Thoracic aorta (tissue), 2 donors: ENCODE measurements at places on chromosomes 1 and 21. TPM values are rescaled to one million over a fixed set of nuclear protein-coding genes. Genes with fewer than 3 reads are reported as not detected.

Gene SLC44A3
- 3.7 TPM for total RNA-seq

- DNase-seq, result no peak
Measured at GRCh38 chr1:247079141-247079874, 697 bp upstream of the ZNF670 start.

Gene KRTAP19-1
- not detected for total RNA-seq

DNA sequence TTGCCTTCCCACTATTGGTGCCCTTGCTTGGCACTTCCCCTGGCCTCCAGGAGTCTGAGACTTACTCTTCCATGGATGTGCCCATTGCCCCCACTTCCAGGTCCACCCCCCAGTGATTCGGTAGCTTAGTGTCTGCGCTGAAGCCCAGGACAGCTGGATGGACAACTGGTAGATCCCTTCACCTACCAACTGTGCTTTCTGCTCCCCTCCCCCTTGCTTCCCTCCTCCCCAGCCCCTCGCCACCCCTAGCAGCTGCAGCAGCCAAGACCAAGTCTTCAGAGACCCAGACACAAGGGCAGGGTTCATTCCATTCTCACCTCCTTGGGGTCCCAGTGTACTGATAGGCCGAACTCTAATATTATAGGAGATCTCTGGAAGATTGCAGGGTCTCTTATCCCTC lies 6.9 kb downstream of the LMNA start:
- no peak for DNase-seq

Gene PADI1
- 1.2 TPM for total RNA-seq

DNA sequence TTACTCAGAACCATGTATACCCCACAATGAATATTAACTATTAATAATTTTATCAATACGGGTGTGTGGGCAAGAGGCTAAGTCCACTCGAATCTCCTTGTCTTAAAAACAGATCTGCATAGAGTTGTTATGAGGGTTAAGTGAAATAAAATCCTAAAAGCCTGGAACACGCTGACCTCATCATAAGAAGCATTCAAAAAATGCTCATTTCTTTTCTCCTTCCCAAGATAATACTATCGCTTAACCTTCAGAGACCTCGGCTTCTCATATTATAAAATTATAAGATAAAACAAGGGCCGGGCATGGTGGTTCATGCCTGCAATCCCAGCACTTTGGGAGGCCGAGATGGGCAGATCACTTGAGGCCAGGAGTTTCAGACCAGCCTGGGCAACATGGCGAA lies 35.1 kb downstream of the LPAR3 start:
- no peak for DNase-seq

Gene LCE1F
- not detected for total RNA-seq

Gene HES5
- 2.7 TPM for total RNA-seq

GRCh38 chr1:22418933-22419382 lies 32.7 kb upstream of the ZBTB40 start:
- no peak for DNase-seq

DNA sequence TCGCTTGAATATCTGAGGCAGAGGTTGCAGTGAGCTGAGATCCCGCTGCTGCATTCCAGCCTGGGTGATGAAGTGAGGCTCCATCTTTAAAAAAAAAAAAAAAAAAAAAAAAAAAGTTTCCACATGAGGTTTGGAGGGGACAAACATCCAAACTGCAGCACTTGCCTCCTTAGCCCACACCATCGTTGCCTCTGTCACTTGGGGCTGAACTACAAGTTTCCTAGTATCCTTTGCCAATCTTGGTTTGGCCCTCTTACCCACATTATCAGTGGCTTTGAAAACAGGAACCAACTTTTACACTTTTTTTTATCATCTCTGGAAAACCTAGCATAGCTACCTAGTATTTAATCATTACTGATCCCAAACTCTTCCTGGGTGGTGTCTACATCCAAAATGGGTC lies 59.2 kb downstream of the CLSTN1 start:
- no peak for DNase-seq

Gene PDZK1IP1
- total RNA-seq, result not detected

DNA sequence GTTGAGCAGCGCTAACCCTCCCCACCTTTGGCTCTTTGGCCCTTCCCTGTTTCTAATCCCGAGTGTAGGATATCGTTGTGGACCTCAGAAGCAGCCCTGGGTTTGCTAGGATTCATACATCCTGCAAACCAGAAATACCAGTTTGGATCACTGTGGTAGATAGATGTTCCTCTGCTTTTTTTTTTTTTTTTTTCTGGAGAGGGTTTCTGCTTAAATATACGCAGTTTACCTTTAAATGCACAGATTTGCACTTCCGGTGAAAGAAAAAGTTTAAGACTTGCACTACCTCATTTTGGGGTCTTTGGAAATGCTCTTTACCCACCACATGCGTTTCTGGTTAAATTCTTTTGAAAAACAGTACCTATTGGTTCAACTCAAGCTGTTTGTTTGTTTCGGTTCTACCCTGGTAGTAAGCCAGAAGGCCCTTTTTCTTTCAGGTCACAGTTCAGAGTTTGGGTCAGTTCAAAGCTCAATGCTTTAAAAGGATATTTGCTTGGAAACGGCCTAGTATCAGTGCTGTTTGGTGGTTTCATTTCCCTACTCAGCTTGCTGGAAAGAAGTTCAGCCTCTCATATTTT lies 908 bp downstream of the DDI2 start:
- no peak for DNase-seq

GRCh38 chr1:230332575-230333066 lies 93.5 kb downstream of the PGBD5 start:
- DNase-seq, result no peak
